ENCODE measurements at places on chromosomes 12 and 14.
A peak's percentile ranks its signal among the peaks of the same experiment; 100 is the strongest.

- DNase-seq: peak; percentile 71
Measured at GRCh38 chr12:128942960-128943477, 89.7 kb downstream of the GLT1D1 start.

GRCh38 chr14:57512220-57512619, 18.6 kb upstream of the CCDC198 start:
- DNase-seq: no peak

- no peak for DNase-seq
Measured at GRCh38 chr14:74953686-74954085, 1.7 kb downstream of the PGF start.

GRCh38 chr12:102510463-102510862, 30.1 kb upstream of the IGF1 start:
- DNase-seq: no peak

- no peak for DNase-seq
Measured at GRCh38 chr14:102819747-102820330, 42.6 kb downstream of the TRAF3 start.

- no peak for DNase-seq
Measured at GRCh38 chr12:71441836-71442566, 2.4 kb downstream of the LGR5 start.

DNA sequence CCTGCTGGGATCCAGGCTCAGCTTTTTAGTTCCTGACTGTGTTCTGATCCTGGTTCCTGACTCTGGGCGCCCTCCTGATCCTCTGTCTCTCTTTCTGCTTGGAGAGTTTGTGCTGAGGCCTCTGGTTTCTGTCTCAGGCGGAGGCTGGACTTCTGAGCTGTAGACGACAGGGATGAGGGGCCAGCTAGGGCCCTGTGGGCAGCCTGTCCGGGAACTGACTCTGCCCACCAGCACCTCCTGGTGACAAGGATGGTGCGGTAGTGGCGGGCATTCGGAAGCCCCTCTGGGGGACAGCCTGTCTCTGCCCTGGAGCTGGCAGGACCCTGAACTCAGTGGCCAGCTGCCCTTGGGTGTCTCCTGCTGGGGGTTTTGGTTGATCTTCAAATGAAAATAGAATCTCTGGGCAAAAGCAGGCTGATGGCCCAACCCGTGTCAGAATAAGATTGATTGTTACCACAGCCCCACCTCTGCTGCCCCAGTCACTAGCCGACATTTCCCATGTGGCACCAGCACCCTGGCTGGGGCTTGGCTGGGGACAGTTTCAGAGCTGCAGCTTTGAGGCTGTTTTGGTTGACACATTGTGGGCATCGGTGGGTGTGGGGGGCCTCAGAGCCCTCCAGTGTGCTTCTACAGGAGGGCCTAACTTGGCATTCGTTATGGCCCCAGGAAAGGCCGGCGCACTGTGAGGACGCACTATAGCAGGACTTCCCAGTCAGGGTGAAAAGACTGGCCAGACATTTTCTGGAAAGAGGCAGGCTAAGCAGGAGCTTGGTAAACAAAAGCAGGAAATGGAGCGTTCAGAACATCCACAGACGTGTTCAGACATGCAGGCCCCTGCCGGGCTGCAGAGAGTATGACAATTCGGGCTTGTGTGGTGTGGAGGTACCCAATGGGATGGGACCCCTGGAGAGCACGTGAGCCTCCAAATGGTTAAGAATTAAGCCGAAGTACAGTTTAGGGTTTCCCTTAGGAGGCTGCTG, 16.2 kb downstream of the KRT80 start:
- peak; percentile 84 for DNase-seq

DNA sequence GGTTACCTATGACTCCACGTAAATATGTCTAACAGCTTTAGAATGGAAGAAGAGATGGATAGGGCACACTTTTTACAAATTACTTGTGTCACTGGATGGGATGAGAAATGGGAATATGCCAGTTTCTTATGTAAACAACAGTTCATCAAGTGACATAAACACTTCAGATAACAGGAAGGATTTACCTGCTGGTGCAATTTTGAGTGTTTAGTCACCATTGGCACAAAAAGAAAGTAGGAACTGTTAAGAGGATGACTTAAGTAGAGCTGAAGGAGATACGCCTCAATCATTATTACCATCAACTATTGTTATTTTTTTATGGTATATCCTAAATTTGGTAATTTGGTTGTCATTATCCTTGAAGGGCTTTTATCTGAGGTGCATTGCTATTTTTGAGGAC, 83.2 kb downstream of the RMST start:
- no peak for DNase-seq

DNA sequence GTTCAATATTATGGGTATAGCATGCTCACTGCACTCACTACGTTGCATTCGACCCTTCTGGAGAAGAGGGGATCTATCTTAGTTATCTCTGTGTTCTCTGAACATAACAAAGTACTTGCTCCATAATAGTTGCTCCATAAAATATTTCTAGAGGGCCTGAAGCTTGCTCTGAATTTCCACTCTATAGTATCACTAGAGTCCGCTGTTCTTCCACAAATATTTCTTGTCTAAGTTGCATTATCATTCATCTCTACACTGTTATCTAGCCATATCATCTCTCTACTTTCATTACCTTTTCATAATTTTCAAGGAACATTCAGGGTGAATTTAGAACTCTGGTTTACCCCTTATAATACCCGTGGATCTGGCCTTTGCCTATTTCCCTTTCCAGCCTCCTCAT, 246.1 kb upstream of the PDE3A start:
- DNase-seq: no peak

- no peak for DNase-seq
Measured at GRCh38 chr14:100392356-100392755, 69.2 kb downstream of the SLC25A47 start.

- DNase-seq: no peak
Measured at GRCh38 chr14:51828017-51828797, 32.2 kb upstream of the GNG2 start.

- DNase-seq: no peak
Measured at GRCh38 chr12:63228853-63229252, 77.9 kb upstream of the AVPR1A start.

GRCh38 chr12:111598637-111599452, at the start of gene ATXN2:
ATXN2 (minus strand) TSS chr12:111599315; CDS start chr12:111599034, 281 bp downstream.
- no peak for DNase-seq

DNA sequence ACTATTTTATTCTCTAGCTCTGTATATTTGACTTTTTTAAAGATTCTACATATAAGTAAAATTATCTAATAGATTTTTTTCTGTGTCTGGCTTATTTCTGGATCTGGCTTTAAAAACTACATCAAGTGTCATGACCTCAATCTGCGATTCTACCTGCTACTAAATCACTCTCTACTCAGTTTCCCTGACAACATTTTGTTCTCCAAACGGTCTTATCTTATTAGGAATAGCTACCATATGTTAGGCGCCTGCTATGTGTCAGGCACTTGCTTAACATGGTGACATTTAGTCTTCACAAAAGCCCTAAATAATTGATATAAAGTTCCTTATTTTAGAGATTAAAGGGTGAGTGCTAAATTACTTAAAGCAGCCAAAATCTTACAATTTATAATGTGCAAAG, 1362.9 kb upstream of the FLRT2 start:
- DNase-seq: no peak

- no peak for DNase-seq
Measured at GRCh38 chr12:63292471-63293221, 141.6 kb upstream of the AVPR1A start.

- no peak for DNase-seq
Measured at GRCh38 chr12:126383506-126383905, 1318.3 kb downstream of the AACS start.

DNA sequence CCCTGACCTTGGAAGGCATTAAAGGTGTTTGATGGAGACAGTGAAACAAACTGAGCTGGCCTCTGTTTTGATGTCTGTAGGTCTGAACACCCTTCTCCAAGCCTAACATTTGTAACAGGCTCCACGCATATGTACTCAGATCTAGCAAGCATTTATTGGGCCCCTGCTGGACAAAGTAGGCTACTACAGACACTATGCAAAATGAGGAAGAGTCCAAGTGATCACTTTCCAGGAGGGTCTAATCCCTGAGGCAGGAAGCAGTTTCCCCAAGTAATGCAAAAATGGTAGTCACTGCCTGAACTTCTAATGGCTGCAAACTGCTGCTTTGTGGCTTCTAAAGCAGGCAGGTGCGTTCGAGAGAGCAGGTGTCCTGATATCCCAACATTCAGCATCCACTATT, 405.8 kb downstream of the MED13L start:
- no peak for DNase-seq

DNA sequence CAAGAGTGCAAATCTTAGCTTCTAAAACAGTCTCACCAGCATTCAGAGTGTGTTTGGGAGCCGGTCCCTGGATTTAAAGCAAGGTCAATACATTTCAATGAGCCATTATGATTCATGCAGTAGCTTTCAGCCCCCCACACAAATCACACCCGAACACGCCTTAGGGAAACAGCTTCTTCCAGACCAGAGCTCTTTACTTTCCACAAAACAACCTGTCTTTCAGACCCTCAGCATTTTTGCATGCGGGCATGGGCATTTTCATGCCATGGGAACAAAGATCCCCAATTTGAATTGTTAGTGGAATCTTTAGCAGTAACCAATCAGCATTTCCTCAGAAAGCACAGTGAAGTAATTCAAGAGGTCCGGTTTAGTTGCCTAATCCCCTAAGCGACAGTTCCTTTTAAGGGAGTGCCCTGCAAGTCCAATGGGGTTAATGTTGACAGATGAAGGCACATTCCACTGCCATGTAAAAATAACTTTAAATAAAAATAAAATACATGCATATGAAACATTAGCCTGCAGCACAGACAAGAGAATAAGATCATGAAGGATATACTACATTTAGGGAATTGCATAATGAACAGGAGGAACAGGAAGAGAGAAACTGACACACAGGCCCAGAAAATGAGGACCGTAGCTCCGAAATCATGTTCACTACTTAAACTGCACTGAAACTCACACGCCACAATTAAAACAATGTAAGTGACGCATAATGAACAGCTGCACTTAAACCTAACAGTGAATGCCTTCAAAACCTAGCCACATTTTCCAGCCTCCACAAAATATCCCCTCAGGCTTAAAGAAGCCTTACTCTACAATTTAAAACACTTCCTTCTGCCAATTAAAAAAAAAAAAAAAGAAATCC, 4.0 kb downstream of the VPS37B start:
- no peak for DNase-seq

GRCh38 chr12:104131609-104132008, 6.4 kb downstream of the NFYB start:
- DNase-seq: no peak

DNA sequence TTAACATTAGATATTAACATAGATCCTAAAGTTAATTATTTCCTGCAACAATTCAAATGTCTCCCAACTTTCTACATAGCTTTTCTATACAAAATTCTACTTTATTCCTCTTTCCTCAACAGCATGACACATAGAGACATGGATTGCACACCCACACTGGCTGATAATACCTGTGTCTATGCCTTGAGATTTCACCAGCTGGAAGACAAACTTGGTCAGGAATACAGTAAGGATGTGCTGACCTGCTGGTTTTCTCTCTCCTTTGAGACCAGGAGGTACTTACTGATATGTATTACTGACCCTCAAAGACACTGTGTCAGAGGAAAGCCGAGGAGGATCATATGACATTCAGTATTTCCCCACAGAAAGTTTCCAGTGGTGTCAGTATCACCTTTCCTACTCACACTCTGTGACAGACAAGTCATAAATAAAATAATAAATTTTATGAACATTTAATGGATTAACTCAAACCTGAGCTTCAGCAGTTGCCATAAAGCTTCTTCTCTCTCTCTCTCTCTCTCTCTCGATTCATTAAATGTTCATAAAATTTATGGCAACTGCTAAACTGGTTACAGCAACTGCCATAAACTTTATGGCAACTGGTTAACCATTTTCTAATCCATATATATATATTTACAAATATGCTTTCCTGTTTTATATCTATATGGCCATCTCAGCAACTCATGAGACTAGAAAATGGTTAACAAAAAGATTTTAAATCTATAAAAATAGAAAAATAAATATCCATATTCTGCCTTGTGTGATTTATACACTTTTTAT, 22.7 kb downstream of the EIF2S3B start:
- DNase-seq: no peak

- DNase-seq: no peak
Measured at GRCh38 chr14:85146779-85147178, 383.2 kb upstream of the FLRT2 start.

- DNase-seq: no peak
Measured at GRCh38 chr12:54431911-54432814, 13.1 kb upstream of the ITGA5 start.

- DNase-seq: no peak
Measured at GRCh38 chr12:28242129-28242495, 51.9 kb downstream of the CCDC91 start.

- no peak for DNase-seq
Measured at GRCh38 chr14:62253171-62253570, 491.0 kb downstream of the SNAPC1 start.

DNA sequence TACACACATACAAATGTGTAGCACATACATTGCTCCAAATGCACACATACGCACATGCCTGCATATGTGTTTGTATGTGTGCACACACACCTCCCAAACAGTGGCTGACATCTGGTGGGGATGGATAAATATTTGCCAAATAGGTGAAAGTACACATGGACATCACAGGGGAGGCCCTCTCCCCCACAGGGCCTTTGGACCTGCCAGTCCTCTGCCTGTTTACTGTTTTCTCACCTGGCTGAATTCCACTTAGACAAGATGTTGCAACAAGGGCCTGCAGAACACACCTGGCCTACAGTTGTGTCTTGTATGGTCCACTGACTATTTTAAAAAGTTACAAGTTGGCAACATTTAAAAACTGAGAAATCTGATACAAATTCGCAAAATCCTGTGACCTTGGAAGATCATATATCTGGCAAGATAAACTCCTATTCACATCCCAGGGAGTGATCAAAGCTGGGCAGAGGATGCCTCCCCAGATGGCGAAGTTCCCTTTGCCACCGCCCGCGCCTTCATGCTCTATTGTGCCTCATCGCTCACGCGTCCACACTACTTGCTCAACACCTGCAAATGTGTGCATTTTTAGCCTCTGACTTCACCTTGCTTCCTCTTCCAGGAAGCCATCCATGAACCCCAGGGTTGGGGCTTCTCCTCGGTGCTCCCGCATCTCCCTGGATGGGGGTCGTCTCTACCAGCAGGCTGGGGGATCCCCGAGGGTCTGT, 118.4 kb upstream of the FZD10 start:
- no peak for DNase-seq
